PC-3 (cell line): ENCODE measurements at places on chromosomes 6 and 20. TPM values are rescaled to one million over a fixed set of nuclear protein-coding genes. Genes with fewer than 3 reads are reported as not detected.

The FKBP1C gene
- 0.75 and 1.9 TPM in 2 replicates for total RNA-seq

DNA sequence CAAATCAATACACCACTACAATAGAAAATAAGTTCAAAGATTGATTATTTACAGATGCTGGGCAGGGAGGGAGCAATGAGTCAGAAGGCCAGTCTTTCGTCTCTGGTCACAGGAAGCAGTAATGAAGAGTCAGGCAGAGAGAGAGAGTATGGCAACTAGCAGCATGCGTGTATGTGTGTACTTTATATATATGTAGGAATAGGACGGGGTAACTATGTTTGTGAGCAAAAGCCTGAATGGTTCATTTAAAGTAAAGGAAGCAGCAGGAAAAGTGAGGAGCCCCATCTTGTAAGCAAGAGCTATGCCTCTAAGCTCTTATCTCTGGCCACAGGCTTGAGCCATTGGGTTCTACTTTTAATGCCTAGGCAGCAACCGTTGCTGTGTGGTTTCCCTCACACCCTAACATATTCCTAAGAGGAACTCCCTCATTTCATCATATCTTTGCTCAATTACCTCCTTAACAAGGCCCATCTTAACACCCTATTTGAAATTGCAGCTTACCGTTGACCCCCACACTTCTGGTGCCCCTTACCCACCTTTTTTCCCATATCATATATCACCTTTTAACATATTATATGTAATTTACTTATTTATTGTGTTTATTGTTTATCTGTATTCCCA is 66.6 kb downstream of the AFG1L start:
- no peaks in the 10 kb centered on the region for H3K27me3 ChIP-seq
- H3K4me1 ChIP-seq: no peaks in the 10 kb centered on the region
- no peak overlapping the region for H3K27ac ChIP-seq
- no peak for DNase-seq

DNA sequence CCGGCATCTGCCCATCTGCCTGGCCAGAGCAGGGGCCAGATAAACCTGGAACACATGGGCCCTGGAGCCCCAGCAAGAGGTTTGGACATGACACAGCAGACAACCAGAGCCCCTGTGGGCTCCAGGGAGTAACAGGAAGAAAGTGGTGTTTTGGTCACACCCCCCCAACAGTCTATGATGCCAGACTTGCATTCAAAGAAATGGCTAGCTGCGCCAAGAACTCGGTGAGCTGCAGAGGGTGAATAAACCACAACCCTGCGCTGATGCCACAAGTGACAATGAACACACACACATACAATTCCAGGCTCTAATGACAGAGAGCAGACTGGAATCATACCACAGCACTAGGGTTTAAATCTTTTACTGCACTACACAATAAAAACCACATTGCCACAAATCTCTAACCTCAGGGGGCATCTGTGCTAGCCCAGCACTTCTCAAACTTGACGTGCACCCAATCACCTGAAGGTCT is 34.0 kb downstream of the TRERF1 start:
- no peak for DNase-seq
- H3K4me3 ChIP-seq: no peak overlapping the region
- H3K27ac ChIP-seq: no peak overlapping the region
- H3K27me3 ChIP-seq: no peaks in the 10 kb centered on the region
- no peaks in the 10 kb centered on the region for H3K36me3 ChIP-seq

- no peaks in the 10 kb centered on the region for H3K36me3 ChIP-seq
- peaks cover 16% of the 10 kb centered on the region for H3K4me1 ChIP-seq
- no peak overlapping the region for H3K4me3 ChIP-seq
These were observed 206.9 kb downstream of the LY86 start for GRCh38 chr6:6795393-6795792.

The MOG gene
- not detected in 2 replicates for total RNA-seq

DNA sequence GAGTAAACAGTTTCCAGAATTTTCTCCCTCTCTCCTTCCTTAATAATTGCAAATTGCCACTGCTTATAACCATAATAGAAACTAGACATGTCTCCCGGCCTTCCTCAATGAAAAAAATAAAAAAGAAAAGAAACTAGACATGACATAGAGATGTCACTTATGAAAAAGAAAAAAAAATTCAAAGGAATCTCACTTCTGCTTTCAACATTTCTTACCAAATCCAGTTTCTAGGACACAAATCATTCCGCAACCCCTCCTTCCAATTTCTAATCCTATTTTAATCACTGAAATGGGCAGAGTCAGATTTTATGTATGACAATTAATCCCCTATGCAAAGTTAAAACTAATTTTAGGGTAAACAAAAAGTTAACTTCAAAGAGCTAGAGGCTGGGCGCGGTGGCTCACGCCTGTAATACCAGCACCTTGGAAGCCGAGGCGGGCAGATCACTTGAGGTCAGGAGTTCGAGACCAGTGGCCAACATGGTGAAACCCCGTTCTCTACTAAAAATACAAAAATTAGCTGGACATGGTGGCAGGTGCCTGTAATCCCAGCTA is 40.1 kb upstream of the EEF1A1 start:
- no peaks in the 10 kb centered on the region for H3K27me3 ChIP-seq
- H3K27ac ChIP-seq: no peak overlapping the region
- DNase-seq: no peak
- no peak overlapping the region for H3K4me3 ChIP-seq
- no peaks in the 10 kb centered on the region for H3K36me3 ChIP-seq

The ZFAND3 gene
- total RNA-seq: 22.2 and 23.7 TPM in 2 replicates

The RBM24 gene
- total RNA-seq: 2.0 and 3.2 TPM in 2 replicates

- no peaks in the 10 kb centered on the region for H3K36me3 ChIP-seq
- H3K27me3 ChIP-seq: peaks cover 55% of the 10 kb centered on the region
- H3K27ac ChIP-seq: no peak overlapping the region
- no peaks in the 10 kb centered on the region for H3K4me1 ChIP-seq
These were observed 74.1 kb downstream of the NCR2 start for GRCh38 chr6:41409489-41409888.

DNA sequence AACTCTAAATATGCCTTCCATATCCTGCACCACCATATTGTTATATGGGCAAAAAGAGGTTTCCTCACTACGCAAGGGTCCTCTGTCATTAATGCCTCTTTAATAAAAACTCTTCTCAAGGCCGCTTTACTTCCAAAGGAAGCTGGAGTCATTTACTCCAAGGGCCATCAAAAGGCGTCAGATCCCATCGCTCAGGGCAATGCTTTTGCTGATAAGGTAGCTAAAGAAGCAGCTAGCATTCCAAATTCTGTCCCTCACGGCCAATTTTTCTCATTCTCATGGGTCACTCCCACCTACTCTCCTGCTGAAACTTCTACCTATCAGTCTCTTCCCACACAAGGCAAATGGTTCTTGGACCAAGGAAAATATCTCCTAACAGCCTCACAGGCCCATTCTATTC is 30.3 kb upstream of the ZBTB22 start:
- H3K36me3 ChIP-seq: no peaks in the 10 kb centered on the region
- no peak overlapping the region for H3K27ac ChIP-seq
- H3K4me1 ChIP-seq: peaks cover 5% of the 10 kb centered on the region
- no peaks in the 10 kb centered on the region for H3K27me3 ChIP-seq

- H3K4me3 ChIP-seq: peak within 1 kb of the TSS; percentile 89
- H3K27ac ChIP-seq: peak within 1 kb of the TSS; percentile 87
- no peaks in the 10 kb centered on the region for H3K27me3 ChIP-seq
- H3K36me3 ChIP-seq: no peaks in the 10 kb centered on the region
- H3K4me1 ChIP-seq: peaks cover 32% of the 10 kb centered on the region
- DNase-seq: no peak
These were observed at the start of gene RIN2 for GRCh38 chr20:19758133-19758500. Gene RIN2 (plus strand): TSS chr20:19758258. CDS start chr20:19889602, 131,344 bp downstream.

- no peaks in the 10 kb centered on the region for H3K4me1 ChIP-seq
- no peak overlapping the region for H3K4me3 ChIP-seq
- H3K36me3 ChIP-seq: no peaks in the 10 kb centered on the region
- H3K27me3 ChIP-seq: peaks cover 89% of the 10 kb centered on the region
- no peak overlapping the region for H3K27ac ChIP-seq
These were observed 50.5 kb downstream of the ZNF831 start for GRCh38 chr20:59214073-59214472.

DNA sequence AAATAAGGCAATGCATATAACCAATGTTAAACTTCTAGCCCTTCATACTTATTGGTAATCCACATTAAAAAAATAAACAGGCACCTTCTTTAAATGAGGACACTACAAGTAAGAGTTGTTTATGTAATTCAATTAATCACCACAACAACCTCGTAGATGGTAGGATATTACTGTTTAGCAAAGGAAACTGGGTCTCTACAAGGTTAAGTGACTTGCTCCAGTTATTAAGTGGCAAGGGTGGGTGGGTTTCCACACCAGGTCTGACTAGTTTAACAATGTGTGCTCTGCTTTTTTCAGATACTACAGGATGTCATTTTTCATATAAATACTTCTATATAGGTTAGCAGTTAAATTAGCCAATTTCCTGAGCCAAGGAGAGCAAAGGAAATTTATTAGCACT is 129.1 kb downstream of the MAN1A1 start:
- DNase-seq: no peak
- H3K27ac ChIP-seq: no peak overlapping the region

GRCh38 chr6:109714166-109714565 is 23.1 kb downstream of the FIG4 start:
- no peaks in the 10 kb centered on the region for H3K36me3 ChIP-seq
- no peak overlapping the region for H3K4me3 ChIP-seq
- no peak for DNase-seq
- H3K4me1 ChIP-seq: peaks cover 12% of the 10 kb centered on the region; the same call in 1 of the 2 replicates

- H3K27me3 ChIP-seq: no peaks in the 10 kb centered on the region
- H3K36me3 ChIP-seq: peaks cover 22% of the 10 kb centered on the region; the same call in 1 of the 2 replicates
- no peak overlapping the region for H3K4me3 ChIP-seq
- no peak overlapping the region for H3K27ac ChIP-seq
These were observed 54.7 kb upstream of the LYRM2 start for GRCh38 chr6:89693207-89693606.

The SEL1L2 gene
- total RNA-seq: not detected in 2 replicates

- no peaks in the 10 kb centered on the region for H3K27me3 ChIP-seq
- no peak overlapping the region for H3K27ac ChIP-seq
- no peaks in the 10 kb centered on the region for H3K4me1 ChIP-seq
- H3K36me3 ChIP-seq: no peaks in the 10 kb centered on the region
These were observed 742.8 kb downstream of the MAFB start for GRCh38 chr20:39946053-39946810.

GRCh38 chr6:72561629-72562028 is 60.2 kb upstream of the KCNQ5 start:
- H3K27me3 ChIP-seq: no peaks in the 10 kb centered on the region
- no peaks in the 10 kb centered on the region for H3K36me3 ChIP-seq
- no peak overlapping the region for H3K27ac ChIP-seq
- no peak for DNase-seq
- no peak overlapping the region for H3K4me3 ChIP-seq

The GSTA3 gene
- not detected in 2 replicates for total RNA-seq
